ENCODE measurements at places on chromosomes 4 and X.

DNA sequence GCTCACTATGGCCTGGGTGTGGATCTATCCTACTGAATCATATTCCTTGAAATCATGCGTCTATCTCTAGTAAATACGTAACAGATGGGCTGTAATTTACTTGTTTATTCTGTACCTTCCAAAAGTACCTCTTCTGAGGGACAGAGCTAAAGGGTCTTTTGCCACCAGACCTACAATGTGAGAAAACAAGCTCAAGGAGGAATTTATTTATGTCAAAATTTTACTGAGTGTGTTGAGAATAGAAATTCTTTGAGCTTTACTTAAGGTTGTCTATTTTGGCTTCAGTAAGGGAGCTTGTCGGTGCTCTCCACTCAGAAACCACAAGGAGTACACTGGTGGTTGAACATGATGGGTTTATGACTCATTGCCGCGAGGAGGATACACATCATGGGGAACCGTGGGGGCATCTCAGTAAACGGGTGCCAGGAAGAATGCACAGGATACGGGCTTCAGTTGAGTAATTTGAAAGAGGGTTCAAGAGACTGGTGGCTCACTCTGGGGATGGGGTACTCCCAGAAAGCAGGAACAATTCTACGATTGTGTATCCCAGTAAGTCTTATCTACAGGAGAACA is 3.0 kb downstream of the ANK2 start:
- no peak for DNase-seq

DNA sequence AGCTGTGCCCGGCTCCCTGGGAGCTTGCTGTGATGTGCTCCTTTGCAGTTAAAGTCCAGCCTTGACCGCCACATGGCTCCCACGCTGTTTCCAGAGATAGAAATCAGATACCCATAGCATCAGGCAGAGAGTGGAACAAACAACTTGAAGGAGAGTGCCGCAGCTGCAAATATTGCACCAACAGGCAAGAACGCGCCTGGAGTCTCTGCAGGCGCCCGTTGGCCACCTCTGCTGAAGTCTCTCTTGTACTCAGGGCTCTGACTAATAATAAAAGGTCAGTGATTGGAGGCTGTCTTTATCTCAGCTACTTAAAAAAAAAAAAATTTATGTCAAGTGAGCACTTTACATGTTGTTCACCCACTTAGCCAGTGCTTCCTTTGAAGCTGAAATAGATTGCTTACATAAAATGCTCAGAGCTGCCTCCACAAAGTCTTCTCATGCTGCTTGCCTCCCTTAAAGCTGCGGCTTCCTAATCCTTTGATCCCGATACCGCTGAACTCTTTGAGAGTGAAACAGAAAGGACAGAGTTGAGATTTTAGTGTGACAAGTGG is 30.9 kb upstream of the TENM3 start:
- no peak for DNase-seq

- DNase-seq: no peak
Observed at GRCh38 chr4:120139392-120139791, 72.7 kb upstream of the MAD2L1 start.

DNA sequence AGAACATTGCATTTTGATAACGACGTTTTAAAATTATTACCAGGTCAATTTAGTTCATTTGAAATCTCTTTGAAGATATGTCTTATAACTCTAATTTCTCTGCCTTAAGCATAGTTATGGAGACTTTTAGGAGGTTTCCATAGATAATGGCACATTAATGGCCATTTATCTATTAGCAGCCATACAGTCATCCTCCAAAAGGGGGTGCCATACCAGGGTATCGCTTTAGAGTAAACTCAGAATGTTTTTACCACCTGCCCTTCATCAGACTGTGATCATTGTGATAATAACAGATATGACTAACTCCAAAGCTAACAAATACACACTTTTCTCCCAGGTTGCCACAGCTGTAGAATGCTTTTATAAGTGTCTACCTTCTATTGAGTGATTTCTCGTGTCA is 461.5 kb downstream of the FSTL5 start:
- no peak for DNase-seq

DNA sequence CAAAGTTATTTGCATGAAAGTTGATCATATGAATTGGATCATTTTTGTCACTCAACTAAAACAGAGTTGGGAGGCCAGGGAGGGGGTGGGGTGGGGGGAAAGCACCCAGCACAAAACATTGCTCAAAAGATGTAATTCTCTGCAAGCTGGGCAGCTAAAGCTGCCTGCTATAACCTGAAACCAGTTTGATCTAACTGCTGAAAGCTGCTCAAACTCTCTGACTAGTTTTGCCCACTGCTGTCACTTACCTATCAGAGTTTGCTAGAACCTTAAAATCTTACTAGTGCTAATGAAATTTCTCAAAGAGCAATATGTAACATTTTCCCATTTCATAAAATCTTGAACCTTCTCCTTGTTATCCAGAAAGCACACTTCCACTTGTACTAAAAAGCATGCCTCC is 10.4 kb downstream of the CXCL8 start:
- no peak for DNase-seq

GRCh38 chrX:154660541-154660940 is 7.2 kb upstream of the CTAG2 start:
- no peak for DNase-seq

DNA sequence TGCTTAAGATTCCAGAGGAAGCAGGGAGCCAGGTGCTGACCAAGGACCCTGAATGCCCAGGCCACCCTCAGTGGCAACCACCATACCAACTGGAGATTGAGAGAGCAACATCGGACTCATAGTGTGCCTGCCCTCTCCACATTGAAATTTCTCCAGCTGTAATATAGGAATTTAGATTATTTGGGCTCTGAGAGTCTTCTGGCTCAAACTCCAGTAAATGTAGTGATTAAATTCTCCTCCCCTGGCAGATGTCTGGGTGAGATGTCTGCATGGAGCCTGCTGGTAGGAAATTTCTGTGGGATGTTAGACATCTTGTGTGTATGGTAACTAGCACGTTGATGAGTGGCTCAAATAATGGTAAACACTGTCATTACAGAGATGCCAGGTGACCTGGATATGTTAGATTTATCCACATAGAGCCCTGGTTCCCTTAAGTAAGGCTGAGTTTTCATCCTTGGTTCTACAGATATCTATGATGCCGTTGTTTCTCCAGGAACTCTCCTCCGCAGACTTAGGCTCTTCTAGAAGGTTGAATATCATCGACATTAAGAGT is 70.6 kb downstream of the CLNK start:
- DNase-seq: no peak

- no peak for DNase-seq
Observed at GRCh38 chr4:159145992-159146330, 43.1 kb downstream of the RAPGEF2 start.

DNA sequence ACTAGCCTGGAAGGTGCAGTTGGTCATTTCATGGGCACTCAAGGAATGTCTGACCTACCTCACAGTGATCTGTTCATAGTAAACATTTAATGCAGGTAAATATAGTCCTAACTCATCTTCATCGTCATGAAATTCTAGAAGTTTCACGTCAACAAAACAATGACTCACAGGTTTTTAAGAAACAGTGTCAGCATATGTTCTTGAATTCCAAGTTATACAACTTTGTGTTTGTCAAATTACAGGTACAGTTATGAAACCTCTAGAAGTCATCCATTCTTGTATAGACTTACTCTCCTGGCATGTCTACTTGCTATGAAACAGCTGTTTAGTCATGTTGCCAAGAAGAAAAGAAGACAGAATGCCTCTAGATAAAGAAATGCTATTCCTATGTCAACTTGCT is 46.6 kb downstream of the AFM start:
- no peak for DNase-seq

GRCh38 chr4:37891260-37892159 is 626 bp downstream of the TBC1D1 start:
- no peak for DNase-seq

DNA sequence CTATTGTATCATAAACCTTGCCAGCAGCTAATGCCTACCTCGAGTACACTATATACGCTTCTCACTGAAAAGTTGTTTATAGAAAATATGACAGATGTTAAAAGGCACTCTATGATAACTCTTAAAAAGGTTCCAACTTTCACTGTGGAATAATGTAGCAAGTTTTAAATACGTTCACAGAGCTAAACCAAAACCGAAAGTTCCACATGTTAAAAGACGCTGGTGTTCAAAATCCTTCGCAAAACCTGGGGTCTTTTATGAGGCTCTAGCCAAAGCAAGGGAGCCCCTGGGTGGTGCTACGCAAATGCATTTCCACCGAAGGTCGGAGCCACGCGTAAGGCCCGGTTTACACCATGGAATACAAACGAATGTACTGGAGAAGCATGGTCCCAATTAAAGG is 103.7 kb upstream of the TENM3 start:
- no peak for DNase-seq

- DNase-seq: no peak
Observed at GRCh38 chrX:118423558-118423957, 72.1 kb upstream of the DOCK11 start.

GRCh38 chr4:955931-956381 is 17.4 kb downstream of the DGKQ start:
- DNase-seq: no peak

DNA sequence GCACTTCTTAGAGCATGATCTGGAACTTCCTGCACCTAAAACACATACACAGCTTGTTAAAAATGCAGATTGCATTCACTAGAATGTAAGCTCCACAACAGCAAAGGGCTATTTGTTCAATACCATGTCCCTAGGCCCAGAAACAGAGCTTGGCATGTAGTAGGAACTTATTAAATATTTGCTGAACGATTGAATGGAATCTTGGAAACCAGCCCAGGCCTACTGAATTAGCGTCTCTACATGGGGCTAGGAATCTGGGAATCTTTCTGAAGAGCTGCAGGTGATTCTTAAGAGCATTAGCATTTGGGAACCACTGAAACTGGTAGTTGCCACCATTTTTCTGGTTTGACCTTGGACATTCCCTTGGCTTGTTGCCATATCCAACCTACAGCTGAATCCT is 234.1 kb downstream of the STIM2 start:
- DNase-seq: no peak

DNA sequence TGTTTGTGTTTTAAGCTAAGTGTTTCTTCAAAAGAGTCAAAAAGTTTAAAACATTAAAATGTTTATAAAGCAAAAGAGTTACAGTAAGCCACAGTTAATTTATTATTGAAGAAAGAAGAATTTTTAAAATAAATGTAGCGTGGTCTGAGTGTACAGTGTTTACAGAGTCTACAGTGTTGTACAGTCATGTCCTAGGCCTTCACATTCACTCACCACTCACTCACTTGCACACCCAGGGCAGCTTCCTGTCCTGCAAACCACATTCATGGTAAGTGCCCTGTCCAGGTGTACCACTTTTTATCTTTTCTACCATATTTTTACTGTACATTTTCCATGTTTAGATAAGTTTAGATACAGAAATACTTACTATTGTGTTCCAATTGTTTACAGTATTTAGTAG is 239.7 kb upstream of the AGA start:
- DNase-seq: no peak

DNA sequence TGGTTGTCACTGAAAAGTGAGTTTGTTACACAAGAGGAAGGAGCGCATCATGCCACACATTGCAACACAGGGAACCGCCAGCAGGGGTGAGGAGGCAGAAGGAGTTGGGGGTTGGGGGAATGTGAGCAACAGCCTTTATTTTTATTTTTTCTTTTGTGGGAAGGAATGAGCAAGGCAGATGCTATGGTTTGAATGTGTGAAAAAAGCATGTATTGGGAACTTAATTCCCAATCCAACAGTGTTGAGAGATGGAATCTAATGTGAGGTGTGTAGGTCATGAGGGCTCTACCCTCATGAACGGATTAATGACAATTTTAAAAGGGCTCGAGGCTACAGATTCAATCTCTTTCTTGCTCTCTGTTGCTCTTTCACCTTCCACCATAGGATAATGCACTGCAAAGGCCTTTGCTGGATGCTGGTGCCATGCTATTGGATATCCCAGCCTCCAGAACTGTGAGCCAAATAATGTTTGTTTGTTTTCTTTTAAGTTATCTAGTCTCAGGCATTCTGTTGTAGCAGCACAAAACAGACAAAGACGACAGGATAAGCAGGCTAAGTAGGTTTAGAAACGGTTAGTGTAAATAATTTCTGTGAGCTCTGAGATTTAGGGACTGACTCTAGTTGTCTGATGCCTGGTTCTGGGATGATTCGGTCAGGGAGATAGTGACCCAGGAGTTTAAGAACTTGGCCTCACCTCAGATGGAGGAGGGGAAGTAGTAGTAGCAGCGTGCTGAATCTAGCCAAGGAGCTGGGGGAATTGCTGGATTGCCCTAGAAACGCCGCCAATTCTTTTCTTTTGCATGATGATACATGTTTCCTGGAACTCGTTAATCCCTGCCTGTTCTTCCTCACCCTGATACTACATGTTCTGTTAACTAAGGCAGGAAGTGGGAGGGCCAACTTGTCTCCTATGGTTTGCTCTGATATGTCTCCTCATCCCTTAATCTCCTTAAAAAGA is 156.6 kb upstream of the CTSO start:
- no peak for DNase-seq

DNA sequence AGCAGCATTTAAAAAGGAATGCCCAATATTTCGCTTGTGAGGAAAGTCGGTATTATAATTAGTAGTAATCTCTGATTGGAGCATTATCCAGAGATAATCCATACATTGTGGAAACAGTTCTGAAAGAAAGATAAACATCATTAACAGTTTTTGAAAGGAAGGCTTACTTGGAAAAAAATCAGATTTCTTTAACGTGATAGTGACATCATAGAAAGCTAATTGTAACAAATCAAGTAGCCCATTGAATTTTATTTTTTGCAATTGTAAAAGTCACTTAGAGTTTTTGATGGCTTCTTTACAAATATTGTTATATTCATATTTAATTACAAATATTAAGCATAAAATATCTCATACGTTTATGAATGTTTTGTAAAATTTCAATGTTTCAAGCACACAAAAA is 11.6 kb upstream of the NR3C2 start:
- DNase-seq: no peak

GRCh38 chr4:1061056-1061700 is 49.8 kb downstream of the FGFRL1 start:
- DNase-seq: no peak

- no peak for DNase-seq
Observed at GRCh38 chr4:33890841-33891240, 2353.5 kb downstream of the ARAP2 start.

- no peak for DNase-seq
Observed at GRCh38 chr4:99540277-99540939, 23.4 kb downstream of the TRMT10A start.

- no peak for DNase-seq
Observed at GRCh38 chr4:82886147-82886942, 4.6 kb downstream of the SEC31A start.

DNA sequence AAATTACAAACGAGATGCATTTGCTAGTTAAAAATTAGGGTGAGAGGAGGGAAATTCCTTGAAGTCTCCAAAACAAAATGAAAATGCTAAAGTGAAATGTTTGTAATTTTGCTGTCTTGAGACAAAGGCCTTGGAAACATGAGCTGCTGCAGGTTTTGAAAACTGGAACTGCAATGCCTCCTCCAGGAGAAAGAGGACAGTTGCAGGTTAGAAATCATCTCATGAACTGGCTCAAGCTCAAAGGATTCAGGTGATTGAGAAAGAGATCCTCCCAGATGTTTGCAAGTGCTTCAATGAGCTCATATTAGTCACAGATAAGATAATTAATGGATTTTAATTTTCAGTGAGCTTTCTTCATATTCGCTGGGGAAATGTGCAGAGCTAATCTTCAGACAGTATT is 32.4 kb downstream of the SMPX start:
- DNase-seq: no peak
